ENCODE measurements at places on chromosomes 1 and 21.

GRCh38 chr1:85576642-85577418 lies 3.7 kb upstream of the CCN1 start:
- DNase-seq, result peak; percentile 62

- DNase-seq, result peak; percentile 39
Observed at GRCh38 chr1:64246294-64246917, 43.0 kb downstream of the UBE2U start.

- DNase-seq, result no peak
Observed at GRCh38 chr1:5508669-5509330, 483.4 kb downstream of the NPHP4 start.

GRCh38 chr21:44875316-44875700 lies 1.8 kb upstream of the PTTG1IP start:
- peak; percentile 56 for DNase-seq

DNA sequence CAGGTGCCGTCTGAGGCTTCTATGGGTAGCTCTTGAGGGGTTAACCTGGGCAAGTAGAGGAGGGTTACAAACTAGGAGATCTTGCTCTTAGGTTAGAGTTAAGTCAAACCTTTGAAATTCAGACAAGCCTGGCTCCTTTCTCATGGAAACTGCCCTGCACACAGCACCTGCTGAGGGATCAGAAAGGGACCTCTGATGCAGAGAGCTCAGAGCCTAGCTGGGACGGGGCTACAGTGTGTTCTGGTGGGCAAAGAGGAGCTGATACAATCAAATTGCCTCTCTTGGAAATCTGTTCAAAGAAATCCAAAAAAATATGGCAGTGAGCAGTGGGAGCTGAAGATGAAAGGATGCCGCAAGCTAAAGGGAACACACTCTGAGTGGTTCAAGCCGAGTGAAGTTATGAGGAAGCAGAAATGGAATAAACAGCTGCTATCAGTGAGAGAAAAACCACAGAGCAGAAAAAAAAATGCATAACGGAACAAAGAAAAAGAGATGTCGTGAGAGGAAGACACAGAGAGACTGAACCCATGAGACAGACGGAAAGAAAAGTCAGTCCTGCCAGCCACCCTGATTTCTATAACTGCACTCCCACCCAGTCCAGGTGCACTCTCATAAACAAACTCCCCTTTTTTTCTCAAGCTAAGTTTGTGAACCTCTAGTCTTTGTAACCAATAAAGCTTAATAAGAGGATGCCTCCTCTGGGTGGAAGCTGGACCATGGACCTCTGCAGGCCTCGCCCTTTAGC lies 26.6 kb downstream of the PAFAH2 start:
- DNase-seq, result peak; percentile 24

DNA sequence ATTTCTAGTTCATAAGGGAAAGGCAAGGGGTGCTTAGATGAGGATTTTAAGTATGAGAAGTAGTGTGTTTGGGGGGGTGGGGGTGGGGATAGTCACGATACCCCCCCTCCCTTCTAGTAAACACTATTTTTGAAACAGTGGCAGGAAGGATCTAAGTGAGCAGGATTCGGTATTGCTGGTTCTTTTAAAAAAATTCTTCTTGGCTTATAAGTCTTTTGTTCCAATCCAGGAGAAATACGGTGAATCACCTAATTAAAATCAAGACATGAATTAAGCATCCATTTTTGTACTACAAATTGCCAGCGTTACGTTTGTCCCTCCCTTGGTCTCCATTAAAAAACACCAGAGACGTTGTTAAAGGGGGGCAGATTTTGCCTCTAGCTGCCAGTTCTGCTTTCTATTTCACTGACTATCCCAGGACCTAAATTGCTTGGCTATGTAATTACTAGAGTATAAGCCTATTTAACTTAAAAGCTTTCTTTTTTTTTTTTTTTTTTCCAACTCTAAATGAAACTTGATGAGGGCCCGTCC lies 911 bp downstream of the LMO4 start:
- DNase-seq, result peak; percentile 23

DNA sequence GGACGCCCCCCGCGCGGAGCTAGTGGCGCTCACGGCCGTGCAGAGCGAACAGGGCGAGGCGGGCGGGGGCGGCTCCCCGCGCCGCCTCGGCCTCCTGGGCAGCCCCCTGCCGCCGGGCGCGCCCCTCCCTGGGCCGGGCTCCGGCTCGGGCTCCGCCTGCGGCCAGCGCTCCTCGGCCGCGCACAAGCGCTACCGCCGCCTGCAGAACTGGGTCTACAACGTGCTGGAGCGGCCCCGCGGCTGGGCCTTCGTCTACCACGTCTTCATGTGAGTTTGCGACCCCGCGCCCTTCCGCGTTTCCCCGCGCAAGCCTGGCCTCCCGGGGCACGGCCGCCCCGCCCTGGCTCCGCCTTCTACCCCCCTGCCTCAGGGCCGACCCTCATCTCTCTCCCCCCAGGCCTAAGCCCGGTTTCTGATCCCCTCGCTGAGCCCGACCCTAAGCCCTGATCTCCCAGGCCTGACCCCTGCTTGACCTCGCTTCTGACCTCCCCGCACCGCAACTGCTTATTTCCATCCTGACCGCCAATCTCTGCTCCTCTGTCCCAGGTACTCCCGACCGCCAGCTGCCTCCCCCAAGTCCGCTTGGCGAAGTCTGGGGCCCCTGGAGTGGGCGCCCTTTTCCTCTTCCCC lies 669 bp downstream of the KCNQ4 start:
- no peak for DNase-seq

- no peak for DNase-seq
Observed at GRCh38 chr1:159207774-159208173, 3.1 kb downstream of the ACKR1 start.

DNA sequence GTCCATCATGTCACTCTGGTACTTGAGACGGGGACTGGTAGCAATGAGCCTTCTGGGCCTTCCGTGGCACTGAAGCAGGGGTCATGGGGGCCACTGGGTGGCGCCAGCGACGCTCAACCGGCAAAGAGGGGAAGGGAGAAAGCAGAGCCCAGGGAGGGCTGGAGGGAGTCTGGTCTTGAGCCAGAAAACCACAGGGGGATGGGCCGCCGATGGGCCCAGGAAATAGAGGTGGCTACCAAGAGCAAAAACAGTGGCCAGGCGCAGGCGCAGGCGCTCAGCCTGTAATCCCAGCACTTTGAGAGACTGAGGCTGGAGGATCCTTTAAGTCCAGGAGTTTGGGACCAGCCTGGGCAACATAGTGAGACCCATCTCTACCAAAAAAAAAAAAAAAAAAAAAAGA lies 21.8 kb downstream of the EXOC8 start:
- DNase-seq, result peak; percentile 48

- no peak for DNase-seq
Observed at GRCh38 chr1:40637470-40638007, 27.9 kb downstream of the RIMS3 start.

DNA sequence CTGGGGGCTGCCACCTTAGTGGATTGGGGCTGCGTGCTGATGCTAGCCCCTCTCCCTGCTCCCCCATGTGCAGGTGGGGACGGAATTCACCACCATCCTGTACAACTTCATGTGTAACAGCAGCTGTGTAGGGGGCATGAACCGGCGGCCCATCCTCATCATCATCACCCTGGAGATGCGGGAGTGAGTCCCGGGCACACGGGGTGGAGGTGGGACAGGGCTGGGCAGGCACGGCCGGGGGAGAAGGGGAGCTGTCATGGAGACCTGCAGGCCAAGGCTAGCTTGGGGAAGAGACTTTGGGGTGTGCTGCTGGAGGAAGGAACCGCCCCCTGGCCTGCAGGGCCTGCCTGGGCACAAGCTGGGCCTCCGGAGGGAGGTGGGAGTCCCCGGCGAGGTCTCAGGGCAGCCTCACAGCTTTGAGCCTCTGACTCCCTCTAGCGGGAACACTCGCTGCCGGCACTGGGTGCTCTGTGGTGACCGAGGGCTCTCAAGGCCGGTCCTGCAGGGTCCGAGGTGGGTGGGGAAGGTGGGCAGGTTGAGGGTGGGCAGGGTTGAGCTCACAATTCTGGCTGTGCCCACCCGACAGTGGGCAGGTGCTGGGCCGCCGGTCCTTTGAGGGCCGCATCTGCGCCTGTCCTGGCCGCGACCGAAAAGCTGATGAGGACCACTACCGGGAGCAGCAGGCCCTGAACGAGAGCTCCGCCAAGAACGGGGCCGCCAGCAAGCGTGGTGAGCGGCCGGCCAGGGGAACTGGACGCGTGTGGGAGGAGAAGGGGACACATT lies 25.0 kb upstream of the CCDC27 start:
- DNase-seq, result no peak

DNA sequence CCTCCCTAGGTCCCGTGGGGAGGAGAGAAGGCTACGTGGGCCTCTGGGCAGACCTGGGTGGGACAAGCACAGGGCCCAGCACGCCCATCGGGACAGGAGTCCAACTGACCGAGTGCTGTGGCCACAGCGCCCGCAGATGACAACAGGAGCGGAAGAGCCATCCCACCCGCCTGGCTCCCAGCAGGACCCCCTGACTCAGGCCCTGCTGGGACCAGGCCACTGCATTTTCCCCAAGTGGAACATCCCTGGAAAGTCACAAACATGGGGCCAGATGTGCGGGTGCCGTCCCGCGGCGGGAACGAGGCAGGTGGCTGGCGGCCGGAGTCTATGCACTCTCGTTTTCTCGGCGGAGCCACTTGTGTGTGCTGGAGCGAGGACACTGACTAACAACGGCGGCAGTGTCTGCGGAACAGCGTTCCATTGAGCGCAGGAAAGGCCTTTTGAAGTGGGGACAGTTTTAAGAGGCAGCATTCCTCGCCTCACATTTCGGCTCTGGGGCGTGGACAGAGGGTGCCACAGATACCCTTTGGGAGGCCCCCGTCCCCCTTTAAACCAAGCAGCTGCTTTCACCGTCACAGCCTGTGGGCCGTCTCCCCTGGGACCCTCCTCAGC lies 93.7 kb upstream of the ARHGEF16 start:
- DNase-seq, result no peak

- DNase-seq, result no peak
Observed at GRCh38 chr1:112805155-112805853, 90.2 kb upstream of the PPM1J start.

Data from activated CD4-positive, alpha-beta T cell treated with anti-CD3 and anti-CD28 coated beads, Interleukin-2, amount 50 U/mL, for 16 hours (primary cell).